ENCODE measurements at places on chromosomes 4 and X.

GRCh38 chr4:69156913-69157312 lies 57.6 kb downstream of the UGT2B11 start:
- DNase-seq, result peak; percentile 11

DNA sequence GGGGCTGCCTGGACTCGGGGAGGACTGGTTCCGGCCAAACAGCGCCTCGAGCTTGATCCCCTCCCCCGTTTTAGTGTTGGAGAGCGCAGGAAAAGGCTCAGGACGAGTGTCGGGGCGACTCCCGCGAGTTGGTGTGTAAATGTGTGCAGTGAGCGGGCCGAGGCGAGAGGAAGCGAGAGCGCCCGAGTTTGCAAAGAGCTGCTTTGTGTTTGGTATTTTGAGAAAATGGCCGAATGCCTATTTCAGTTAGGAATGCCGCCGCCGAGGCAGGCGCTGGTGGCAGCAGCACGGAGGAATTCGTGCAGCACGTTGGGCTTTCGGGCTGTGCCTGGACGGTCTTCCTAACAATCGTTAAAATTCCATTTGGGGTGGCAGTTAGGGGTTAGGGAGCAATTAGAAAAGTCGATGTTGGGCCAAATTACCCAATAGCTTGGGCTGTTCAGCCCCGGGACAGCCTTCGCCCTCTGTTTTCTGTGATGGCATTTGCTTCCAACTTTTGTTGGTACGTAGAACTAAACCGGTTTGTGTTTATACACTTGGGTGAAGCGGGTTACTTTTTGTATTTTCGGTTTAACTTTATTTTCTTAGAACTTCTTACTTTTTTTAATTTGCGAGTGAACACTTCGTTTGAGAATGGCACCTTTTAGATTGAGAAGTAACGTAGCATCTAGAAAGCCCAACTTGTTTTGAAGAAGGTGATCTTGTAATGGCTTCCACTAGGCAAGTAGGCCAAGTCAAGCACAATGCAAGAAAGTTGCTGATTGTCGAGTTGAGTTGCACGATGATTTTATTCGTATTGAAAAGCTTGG lies 1.6 kb downstream of the REST start:
- peak; percentile 58 for DNase-seq

GRCh38 chr4:154030746-154031145 lies 241.9 kb upstream of the SFRP2 start:
- no peak for DNase-seq

DNA sequence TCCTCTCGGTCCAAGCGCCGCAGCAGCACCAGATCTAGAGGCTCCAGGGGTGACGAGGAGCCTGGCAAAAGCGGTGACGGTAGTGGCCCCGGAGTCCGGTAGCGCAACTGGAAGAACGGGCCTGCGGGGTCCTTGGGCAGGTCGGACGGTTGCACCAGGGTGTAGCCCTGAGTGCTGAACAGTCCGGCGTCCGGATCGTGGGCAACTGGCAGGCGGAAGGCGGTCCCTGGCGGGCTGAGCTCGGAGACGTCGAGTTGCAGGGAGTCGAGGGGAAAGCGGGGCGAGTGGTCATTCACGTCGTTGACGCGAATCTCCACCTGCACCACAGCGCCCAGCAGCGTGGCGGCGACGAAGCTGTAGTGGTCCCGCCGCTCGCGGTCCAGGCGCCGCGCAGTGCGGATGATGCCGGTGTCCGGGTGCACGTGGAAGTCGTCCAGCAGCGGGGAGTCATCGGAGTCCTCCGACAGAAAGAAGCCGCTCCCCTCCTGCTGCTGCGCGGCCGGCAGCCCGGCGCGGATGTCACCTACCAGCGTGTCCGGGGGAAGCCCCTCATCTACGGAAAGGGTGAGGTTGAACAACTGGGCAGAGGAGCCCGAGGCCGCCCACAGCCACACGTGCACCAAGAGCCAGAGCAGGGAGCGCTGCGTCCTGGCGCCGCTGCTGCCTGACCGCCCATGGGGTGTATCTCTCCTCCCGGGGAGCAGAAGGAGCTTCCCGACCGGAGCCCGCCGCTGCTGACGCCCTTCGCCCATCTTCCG lies 837 bp downstream of the DCHS2 start:
- no peak for DNase-seq

GRCh38 chr4:176335421-176335820 lies 15.7 kb downstream of the SPCS3 start:
- DNase-seq, result peak; percentile 49

DNA sequence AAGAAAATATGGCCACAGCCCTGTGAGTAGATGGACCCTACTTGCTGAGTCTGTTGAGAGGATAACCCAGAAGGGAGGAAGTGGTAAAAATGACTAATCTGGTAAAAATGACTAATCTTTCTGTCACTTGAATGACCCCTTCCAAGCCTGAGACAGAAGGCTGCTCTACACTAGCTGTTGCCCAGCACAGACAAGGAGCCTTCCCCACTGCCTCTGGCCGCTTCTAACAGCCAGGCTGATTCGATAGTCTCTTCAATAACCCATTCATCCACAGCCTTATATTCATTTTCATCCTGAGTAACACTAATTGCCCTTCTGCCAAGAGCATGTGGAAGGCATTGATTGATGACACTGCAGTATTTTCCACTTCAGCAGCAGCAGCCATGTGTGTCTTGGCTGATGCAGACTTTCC lies 18.4 kb downstream of the MAGEB17 start:
- peak; percentile 48 for DNase-seq

DNA sequence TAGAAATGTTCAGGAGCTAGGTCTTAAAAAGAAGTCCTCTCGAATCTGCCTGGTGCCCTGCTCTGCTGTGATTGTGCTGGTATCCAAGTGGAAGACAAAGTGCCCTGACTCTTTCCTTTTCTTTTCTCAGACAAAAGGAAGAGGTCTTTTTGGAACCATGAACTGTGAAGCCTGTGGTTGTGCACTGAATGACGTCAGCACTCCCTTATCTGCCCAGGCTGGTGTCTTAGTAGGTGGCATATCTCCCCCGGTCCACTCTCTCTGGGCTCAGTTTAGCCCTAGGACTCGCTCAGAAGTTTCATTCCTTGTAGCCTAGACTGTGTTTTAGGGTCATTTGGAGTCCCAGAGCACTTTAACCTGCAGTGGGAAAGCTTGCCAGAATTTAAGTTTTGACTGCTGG lies 400.3 kb upstream of the CT83 start:
- no peak for DNase-seq

DNA sequence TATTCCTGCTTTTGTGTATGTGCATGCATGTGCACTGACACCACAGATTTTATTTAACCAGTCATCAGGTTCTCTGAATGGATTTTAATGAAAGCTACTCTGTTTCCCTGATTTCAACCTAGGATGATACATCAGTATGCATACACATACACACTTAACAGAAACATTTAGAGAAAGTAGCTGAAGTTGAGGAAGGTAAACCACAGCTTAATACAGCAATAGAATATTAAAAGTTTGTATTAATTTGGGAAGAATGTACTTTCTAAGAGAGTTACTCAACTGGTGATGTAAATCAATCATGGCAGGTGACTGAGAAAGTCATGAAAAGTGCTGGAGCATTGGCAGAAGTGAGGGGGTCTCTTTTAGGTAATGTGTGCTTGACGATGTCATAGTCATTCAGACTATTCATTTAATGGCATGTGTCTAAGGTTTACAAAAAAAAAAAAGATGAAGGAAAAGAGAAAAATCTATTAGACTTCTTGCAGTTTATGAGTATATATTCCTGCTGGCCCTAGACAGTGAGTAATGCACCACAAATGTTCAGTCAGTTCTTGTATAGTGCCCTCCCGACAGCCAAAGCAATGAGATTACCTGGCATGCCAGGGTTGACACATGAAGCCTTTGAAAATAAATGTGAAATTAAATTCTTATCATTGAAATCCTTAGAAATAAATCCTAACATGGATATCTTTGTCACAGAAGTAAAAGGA lies 187.6 kb downstream of the RAPGEF2 start:
- DNase-seq, result peak; percentile 56

DNA sequence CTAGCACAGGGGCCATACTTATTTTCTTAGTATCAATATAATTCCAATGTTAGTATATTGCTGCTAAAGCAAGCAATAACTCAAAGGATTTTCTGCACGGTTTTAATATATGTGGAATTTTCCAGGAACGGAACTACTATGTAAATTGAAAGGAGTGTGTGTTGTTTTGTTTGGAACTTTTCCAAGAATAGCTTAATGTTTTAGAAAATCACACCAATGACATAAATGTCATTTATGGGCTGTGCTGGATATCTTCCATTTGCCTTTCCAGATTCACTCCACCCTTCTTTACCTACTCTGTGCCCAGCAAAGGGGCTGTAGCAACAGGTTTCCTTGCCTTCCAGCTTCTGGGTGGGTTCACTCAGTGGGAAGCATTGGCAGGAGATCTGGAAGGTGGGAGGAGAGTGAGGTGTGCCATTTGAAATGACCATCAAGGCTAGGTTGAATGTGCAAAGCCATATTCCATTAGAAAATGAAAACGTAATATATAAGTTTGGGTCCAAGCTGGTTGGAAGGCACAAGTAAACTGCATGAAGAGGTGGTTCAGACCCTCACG lies 25.2 kb upstream of the ZFX start:
- no peak for DNase-seq

GRCh38 chr4:184041156-184041555 lies 136.0 kb downstream of the STOX2 start:
- no peak for DNase-seq

GRCh38 chr4:79046016-79046592 lies 106.9 kb upstream of the PAQR3 start:
- DNase-seq, result no peak

GRCh38 chrX:119605464-119606279 lies 552 bp downstream of the NKRF start:
- DNase-seq, result peak; percentile 2

DNA sequence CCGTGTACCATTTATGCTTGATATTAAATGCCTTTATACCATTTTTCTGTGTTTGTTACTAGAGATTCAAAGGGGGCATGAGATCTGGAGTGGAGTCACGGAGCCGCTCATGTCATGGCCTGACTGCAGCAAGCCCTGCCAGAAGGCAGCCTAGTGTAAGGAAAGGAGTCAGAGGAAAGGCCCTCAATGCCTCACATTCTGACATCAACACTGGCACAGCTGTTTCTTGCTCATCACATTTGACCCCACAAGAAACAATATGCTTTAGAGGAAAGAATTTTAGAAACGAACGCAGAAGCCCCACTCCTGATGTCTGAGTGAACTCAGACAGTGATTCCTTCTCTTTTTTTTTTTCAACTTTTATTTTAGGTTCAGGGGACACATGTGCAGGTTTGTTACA lies 322.4 kb upstream of the CPEB2 start:
- DNase-seq, result peak; percentile 36

GRCh38 chrX:116198810-116199209 lies 28.3 kb downstream of the AGTR2 start:
- DNase-seq, result no peak

GRCh38 chrX:40105835-40106675 lies 8.3 kb upstream of the BCOR start:
- peak; percentile 50 for DNase-seq

DNA sequence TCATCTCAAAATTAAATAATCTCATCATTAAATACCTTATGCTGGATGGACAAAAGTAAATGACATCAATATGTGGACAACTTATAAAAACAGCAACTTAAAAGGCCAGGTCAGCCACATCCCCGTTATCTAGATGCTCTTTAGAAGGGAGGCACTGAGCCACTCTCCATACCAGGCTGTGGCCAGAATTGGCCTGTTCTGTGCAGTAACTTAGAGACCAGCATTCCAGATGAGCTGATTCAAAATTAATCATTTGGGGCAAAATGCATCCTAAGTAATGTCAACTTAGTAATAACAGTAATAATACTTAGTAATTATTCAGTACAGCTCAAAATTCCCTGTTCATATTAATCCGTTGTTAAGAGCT lies 373.6 kb downstream of the FBXW7 start:
- peak; percentile 23 for DNase-seq

GRCh38 chrX:9871701-9872268 lies 85.6 kb downstream of the SHROOM2 start:
- DNase-seq, result no peak

GRCh38 chr4:108094131-108094530 lies 74.6 kb downstream of the LEF1 start:
- DNase-seq, result no peak

DNA sequence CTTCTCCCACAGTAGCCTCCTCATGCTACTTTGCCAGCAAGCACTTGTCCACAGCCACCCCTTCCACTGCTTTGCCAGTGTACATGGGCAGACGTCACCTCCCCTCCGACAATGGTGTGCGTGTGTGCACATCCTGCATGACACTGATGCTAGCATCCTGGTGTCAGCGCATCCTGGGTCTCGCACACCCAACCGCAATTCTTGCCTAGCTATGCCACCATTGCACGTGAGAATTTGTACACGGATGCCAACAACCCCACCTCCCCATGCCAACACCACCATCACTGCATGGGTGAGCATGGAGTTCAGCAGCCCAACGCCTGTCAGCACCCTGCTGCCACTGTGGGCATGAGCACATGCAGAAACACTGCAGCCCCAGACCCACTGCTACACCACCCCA lies 550.0 kb downstream of the STPG2 start:
- DNase-seq, result no peak

- DNase-seq, result peak; percentile 58
Measured at GRCh38 chr4:66574145-66574978, 904.1 kb upstream of the EPHA5 start.

DNA sequence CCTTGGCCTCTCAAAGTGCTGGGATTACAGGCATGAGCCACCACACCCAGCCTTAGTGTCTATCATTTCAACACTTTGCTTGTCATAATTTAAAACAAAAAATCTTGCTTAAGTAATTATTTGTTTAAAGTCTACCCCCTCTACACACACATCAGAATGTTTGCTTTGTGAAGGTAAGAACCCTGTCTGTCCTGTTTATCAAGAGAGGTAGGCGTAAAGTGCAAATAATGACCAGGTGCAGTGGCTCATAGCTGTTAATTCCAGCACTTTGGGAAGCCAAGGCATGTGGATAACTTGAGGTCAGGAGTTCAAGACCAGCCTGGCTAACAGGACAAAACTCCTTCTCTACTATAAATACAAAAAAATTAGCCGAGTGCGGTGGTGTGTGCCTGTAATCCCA lies 326.7 kb upstream of the CLNK start:
- no peak for DNase-seq

- no peak for DNase-seq
Measured at GRCh38 chr4:5916229-5916628, 23.3 kb upstream of the CRMP1 start.

GRCh38 chr4:173469622-173470021 lies 60.4 kb downstream of the HAND2 start:
- no peak for DNase-seq

DNA sequence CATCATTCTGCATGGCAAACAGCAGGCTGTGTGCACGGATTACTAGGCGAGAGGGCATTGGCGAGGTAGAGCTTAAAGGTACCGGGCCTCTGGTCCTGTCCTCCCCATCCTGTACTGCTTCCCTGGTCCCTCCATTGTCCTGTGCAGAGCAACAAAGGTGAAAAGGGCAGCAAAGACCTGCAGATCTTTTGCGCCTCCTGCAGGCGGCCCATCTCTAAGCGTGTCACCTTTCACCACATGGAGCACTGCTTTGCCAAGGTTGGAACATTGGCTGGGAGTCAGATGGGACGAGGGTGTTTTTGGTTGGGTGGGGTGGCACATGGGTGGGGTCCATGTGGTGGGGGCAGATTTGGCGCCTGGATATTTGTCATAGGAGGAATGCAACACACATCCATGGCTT lies 64.7 kb upstream of the UXT start:
- no peak for DNase-seq

- DNase-seq, result no peak
Measured at GRCh38 chrX:28223991-28224390, 242.7 kb upstream of the DCAF8L1 start.
